Fibroblast of skin of right quadriceps (primary cell): ENCODE measurements at places on chromosomes 3 and 15.

DNA sequence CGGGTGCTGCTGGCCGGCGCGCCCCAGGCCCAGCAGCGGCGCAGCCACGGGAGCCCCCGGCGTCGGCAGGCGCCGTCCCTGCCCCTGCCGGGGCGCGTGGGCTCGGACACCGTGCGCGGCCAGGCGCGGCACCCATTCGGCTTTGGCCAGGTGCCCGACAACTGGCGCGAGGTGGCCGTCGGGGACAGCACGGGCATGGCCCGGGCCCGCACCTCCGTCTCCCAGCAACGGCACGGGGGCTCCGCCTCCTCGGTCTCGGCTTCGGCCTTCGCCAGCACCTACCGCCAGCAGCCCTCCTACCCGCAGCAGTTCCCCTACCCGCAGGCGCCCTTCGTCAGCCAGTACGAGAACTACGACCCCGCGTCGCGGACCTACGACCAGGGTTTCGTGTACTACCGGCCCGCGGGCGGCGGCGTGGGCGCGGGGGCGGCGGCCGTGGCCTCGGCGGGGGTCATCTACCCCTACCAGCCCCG, 777 bp downstream of the LOXL1 start:
- no peak for DNase-seq

DNA sequence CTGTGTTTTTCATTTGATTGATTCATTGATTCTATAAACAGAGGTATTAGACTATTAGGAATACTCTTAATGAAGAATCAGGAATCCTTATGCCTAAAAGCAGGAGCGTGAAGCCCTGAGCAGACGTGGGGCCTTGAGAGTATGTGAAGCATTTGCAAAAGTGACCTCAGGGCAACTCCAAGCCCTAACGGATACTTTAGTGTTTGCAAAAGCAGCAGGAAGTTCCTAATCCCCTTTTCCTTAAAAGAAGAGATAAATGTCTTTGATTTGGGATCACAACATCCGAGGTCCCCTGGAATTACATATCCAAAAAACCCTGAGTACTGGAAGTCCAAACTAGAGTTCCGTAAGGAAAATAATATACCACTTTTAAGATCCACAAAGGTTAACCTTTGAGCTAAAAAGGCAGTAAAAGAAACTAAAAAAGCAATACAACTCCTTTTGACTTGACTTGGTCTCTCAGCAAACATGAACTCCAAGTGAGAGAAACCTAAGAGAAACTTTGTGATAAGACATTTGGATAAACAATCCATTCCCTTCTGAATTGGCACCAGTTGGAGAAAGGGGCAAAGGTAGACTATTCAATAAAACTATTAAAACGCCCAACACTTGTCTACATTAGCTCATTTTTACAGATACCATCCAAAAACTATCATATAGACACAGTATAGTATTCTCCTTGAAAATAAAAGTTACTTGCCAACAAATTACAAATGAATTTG, 27.4 kb downstream of the PRTG start:
- DNase-seq, result no peak

DNA sequence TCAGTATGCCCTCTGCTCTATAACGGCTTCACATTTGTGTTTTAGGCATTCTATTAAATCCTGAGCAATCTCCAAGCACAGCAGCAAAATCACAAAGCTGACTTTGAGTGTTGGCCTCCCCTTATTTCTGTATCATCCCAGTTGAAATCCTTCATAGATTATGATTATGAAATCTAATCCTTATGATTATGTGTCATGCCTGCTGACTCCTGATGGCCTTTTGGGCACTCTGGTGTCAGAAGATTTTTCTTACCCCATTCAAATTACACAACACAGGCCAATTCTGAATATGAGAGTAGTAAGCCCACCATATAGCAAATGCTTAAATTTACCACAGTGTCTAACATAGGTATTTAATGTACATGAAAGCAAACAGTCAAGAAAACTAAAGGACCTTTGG, 34.3 kb downstream of the CDV3 start:
- no peak for DNase-seq

DNA sequence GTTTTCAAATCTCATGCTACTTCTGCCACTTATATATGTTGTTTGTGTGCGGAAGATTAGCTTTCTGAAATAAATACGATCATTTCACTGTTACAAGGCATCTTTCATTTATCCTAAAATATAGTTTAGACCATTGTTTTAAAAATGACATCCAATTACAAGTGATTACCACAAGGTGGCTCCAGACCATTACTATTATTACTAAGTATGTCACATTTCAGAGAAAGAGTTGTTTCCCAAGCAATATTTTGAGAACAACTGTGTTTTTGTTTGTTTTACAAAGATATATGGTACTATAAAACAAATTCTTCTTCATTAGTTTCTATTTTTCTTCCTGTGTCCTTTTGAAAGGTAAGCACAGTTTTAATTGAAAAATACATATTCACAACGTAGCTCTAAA, 136.0 kb upstream of the RAP2B start:
- peak; percentile 36 for DNase-seq

GRCh38 chr15:73367624-73368300, 996 bp downstream of the HCN4 start:
- DNase-seq, result no peak

GRCh38 chr15:91302588-91303439, 202.8 kb downstream of the SV2B start:
- peak; percentile 64 for DNase-seq

GRCh38 chr3:188153437-188154013, 432 bp upstream of the LPP start:
- DNase-seq, result peak; percentile 98

GRCh38 chr15:48331796-48332641, 790 bp downstream of the DUT start:
- peak; percentile 78 for DNase-seq

DNA sequence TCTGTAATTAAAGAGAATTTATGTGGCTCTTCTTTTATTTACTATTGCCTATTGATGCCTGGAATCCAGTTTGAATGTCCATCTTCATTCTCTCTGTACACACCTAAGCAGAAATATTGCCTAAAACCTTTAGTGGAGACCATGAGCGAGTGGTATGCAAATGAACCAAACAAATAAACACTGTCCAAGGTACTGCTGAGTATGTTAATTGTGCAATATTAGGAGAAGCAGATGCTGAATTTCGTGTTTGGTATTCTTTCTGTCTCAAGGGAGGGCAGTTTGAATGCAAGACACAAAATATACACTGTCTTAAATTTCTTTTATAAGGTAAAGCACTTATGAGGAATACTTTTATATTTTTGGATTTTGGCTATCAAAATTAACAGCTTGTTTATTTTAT, 440.9 kb downstream of the RBMS3 start:
- DNase-seq, result peak; percentile 5

DNA sequence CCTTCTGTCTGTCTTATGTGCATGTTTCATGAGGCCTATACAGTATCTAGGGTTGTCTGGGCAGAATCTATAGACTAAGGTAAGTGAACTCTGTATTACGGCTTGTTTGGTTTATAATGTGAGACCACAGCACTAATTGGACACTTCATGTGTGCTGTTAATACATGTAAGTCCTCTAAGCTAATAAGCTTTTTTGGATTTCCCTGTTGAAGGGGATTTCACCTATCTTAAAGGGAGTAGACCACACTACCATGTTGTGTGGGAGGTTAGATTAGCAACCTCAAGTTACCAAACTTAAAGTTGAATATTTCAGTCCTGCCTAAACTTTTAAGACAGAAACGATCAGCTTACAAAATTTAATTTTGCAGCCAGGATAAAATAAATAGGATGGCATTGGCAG, 189.8 kb upstream of the GOLIM4 start:
- DNase-seq, result no peak

DNA sequence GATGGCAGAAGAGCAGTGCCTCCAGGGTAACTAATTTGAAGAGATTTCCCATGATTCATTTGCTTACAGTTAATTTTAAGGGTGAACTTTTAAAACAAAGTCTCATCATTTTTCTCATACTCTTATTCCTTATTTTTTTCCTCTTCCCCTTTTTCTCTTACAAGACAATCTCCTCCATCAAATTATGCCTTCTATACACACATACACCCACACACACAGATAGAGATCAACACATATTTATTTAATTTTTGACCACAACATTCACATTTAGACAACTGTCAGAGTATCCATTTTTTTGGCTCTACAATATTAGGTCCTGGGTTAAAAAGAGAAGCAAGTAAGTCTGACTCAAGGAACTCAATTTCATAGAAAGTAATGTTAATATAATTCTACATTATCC, 37.6 kb downstream of the AAGAB start:
- DNase-seq, result no peak

- no peak for DNase-seq
These were observed 14.9 kb upstream of the SLC27A2 start for GRCh38 chr15:50167110-50167509.

GRCh38 chr15:51776952-51777569, 25.7 kb downstream of the TMOD2 start:
- peak; percentile 72 for DNase-seq

- DNase-seq, result no peak
These were observed 33.9 kb upstream of the HHATL start for GRCh38 chr3:42736531-42736930.

- no peak for DNase-seq
These were observed 68.8 kb upstream of the AKAP13 start for GRCh38 chr15:85311647-85312046.

DNA sequence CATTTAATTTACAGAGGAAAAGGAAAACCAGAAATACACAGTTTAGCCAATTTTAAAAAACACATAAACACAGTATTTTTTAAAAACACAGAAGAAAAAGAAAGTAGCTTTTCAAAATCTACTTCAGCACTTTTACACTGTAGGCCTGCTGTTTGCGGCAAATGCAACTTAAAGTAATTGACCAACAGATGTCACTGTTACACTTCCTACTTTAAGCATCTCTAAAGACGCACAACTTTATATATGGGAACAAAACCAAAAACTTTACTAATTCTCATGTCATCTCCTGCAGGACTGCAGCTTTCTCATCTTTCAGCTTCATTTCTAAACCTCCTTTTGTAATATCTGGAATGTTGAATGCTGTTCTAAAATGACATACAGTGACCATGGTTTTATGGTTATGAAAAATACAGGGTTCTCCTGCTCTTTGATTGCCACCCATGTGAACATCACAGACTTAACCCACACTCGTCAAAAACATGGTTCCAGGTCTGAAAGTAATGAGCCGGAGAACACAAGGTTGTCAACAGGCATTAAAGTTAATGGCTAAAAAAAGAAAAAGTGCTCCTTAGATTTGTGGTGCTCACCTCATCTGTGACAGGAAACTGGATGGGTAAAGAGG, 107.9 kb downstream of the FMN1 start:
- peak; percentile 77 for DNase-seq

DNA sequence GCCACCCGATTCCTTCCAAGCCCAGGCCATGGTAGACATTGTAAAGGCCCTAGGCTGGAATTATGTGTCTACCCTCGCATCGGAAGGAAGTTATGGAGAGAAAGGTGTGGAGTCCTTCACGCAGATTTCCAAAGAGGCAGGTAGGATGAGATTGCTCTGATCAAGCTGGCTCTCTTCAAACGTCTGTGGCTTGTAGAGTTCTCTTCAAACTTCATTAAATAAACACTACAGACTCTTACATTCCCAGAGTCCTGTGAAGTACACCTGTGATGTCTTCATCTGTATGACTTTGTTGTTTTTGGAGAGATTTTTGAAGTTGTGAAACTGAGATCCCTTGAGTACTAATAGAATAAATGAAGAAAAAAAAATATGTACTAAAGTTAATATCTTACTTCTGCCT, 285.6 kb downstream of the GRM7 start:
- DNase-seq, result no peak

GRCh38 chr3:160157321-160157720, 67.9 kb upstream of the C3orf80 start:
- no peak for DNase-seq

DNA sequence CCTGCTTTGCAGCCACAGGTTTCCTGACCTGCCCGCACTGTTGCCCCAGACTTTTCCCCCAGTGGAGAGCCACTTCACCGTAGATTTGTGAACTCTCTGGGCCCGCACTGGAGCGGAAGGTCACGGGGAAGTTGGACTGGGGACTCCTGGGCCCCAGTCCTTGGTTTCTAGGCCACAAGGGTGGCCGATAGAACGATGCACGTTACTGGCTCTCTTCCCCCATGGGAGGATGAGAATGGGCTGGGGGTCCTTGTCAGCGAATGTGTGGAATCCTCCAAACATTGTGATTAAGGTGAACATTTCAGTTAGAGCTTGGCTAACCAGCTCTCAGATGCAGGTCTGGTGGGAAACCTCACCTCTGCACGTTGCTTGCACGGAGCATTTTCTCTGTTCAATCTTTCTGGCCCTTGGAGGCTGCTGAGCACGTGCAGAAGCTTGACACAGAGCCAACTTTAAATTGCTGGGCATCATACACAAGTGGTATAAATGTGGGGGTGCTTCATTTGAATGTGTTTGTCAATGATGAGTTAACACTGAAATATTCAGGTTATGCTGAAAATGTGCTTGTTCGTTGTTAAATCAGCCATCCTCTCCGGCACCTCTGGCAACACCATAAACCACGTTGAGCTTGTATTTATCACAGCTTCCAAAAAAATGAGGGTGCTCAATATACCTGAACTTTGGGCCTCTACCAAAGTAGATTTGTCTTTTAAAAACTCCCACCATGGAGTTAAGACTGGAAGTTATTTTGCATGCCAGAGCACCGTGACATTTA, 976 bp downstream of the DIS3L start:
- DNase-seq, result peak; percentile 89

DNA sequence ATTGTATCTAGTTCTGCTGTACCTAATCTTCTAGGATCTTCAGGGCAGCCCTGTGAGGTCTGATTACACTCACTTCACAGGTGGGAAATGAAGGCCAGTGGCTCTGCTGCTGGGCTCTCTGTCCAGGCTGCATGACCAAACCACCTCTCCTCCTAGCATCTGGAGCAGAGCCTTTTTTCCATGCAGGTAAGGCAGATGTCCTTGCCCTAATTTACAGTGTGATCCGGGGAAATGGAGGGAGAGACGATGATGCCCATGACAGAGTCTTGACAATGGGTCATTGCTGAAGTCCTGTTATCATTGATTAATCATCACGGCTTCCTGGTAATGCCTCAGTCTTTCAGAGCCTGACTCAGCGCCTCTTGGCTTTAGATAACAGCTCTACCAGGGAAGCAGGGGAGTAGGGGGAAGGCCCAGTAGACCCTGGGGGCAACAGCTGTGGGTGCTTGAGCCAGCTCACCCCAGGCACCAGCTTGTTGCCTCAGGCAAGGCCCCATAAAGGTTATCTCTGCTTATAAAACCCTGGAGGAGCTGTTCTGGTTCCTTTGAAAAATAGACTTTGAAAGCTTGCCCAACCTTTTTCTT, 153.4 kb downstream of the GABRG3 start:
- DNase-seq, result no peak

DNA sequence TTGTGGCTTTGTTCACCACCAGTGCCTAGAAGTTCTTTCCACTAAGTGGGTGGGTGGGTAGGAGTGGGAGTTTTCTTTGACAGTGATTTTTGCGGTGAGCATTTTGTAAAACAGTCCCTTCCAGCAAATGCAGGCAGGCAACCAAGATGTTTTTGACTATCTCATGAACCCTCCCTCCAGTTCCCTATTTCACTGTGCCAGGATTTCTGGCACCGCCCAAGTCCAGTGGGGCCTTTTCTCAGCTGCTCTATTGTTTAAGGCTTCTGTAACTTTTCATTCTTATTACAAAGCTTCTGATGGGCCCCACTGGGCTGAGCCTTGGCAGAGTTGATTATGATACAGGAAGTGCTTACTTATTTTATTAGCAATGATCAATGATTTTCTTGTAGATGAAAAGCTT, 236.0 kb downstream of the EDEM1 start:
- no peak for DNase-seq
